ENCODE measurements at places on chromosomes 6 and 20.

DNA sequence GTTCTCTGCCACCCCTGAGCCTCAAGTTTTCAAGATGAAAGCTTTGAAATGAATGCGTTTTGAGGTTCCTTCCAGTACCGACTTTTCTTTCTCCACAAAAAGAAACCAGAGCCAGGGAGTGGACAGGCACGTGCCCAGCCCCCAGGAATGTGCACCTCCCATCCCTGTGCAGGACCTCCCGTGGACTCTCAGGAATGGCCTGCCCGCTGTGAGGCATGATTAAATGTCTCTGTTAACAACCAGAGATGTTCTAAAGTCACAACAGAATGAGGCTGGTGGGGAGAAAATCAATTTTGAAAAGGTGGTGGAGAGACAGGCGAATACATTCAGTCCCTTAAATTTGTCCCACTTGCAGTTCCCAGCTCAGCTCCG, 1.5 kb downstream of the TGM3 start:
- no peak for DNase-seq

DNA sequence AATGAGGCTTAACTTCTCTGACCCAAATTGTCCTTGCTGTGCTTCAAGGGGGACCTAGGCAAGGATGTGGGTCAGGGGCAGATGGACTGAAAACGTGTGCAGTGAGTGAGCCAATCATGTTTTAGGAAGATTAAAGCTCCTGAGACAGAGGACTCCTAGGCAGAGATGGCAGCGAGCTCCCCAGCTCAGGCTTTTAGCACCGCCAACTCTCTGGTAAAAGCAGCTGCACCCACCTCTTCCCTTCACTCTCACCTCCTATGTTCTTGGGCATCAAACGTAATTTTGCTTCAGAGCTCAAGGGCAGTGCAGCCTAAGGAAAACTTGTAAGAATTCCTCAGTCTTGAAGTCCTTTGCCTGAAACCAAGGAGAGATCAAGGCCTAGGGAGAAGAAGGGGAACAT, 10.3 kb downstream of the RPP21 start:
- no peak for DNase-seq

- no peak for DNase-seq
Observed at GRCh38 chr6:69735027-69735426, 61.8 kb downstream of the LMBRD1 start.

DNA sequence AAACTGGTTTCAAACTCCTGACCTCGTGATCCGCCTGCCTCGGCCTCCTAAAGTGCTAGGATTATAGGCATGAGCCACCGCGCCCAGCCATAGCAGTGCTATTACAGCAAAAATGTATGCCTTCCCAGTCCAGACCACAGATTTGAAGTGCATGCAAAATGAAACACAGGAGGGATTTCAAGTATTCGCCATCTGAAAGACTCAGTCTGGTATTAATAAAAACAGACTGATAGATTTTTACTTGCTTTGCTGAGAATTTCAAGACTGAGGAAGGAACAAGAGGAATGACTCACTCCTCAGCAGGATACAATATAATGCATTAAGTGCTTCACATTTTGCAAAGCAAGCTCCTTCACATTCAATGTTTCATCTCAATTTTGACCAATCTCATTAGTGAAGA, 134.9 kb downstream of the TMEM200A start:
- DNase-seq, result no peak

- DNase-seq, result no peak
Observed at GRCh38 chr6:105539911-105540310, 137.0 kb upstream of the PREP start.

- DNase-seq, result no peak
Observed at GRCh38 chr6:3260296-3260695, 1.5 kb downstream of the PSMG4 start.

DNA sequence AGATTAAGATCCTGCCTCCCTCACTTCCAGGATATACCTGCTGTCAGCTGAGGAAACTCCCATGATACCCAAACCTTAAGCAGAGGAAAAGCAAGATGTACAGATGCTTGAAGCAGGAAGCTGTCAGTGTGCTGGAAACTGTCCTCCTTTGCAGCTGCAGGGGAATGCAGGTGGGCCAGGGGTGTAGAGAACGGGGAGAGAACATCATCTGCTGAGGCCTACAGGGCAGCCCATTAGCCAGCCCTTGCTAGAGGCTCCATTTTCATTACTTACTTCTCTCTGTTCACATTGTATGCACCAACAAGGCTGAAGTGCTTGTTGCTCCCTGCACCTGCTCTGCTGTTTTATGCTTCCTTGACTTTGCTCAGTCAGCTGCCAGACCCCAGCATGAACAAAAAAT, 119.1 kb downstream of the PRND start:
- DNase-seq, result no peak

DNA sequence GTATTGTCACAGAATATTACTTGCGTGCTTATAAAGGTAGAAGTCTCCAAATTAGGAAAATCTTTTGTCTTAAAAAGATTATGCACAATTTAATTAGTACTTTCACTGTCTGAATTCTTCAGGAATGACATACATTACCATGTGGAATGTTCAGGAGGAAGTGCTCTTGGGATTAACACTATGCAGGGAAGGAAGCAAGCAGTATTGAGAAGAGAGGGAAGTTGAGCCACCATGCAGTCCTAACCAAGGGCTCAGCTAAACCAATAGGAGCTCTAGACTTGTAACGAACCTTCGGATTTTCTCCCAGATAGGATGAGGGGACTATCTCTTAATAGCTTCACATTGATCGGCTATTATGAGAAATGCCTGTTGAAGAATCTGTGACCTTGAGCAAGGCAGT, 918.4 kb upstream of the MANEA start:
- DNase-seq, result no peak

- DNase-seq, result no peak
Observed at GRCh38 chr20:34458631-34459030, 57.6 kb upstream of the DYNLRB1 start.

DNA sequence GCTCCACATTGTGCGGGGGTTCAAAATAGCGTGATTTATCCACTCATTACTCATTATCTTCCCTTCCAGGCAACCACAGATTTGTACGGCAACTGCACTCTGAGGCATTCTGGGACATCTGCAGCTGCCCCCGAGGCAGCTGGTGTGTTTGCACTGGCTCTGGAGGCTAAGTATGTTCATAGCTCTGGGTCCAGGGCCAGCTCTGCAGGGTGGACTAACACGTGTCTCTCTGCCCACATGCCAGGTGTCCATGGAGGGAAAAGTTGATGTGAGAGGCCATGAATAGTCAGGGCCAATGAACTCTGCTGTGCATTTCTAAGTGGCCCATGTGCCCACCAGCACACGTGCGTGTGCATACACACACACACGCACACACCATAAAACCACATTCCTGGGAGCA, 74.9 kb downstream of the BFSP1 start:
- DNase-seq, result no peak

- DNase-seq, result no peak
Observed at GRCh38 chr6:27133281-27134227, 113.9 kb upstream of the PRSS16 start.

GRCh38 chr6:45667300-45667699, 289.6 kb upstream of the SUPT3H start:
- DNase-seq, result no peak

- no peak for DNase-seq
Observed at GRCh38 chr20:49318091-49318429, 40.2 kb upstream of the ZNFX1 start.

GRCh38 chr6:30688569-30688968, 2.1 kb upstream of the PPP1R18 start:
- DNase-seq, result no peak

DNA sequence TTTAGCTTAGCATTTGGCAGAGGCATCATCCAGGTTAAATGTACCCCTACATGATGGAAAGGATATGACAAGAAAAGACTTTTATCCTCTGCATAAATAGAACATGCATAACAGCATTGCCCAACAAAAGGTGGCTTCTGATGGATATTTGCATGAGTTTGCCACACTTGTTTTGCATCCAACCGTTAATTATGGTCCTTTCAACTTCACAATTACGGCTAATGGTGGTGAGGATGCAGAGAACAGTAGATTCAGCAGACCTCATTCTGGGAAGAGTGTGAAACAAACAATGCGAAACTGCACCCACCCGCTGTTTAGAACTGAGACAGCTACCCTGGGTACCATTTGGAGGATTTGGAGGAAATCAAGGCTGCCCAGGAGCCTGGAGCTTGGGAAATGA, 690.9 kb upstream of the CHD6 start:
- no peak for DNase-seq

DNA sequence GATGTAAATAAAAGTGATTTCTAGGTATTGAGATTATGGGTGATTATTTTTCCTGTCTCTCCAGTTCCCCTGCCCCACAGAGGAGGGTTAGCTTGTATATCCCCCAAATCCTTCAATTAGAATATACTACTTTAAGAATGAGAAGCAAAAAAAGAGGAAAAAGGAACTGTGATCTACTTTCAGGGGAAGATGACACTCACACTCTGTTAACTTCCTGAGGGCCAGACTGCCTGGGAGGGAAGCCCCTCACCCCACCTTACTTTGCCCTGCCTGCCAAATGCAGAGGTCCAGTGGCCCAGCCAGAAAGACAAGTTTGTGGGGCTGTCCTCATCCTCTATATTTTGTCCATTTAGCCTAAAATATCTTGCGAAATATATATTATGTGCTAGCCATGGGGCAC, 9.2 kb upstream of the LY86 start:
- DNase-seq, result no peak

- DNase-seq, result no peak
Observed at GRCh38 chr20:57087705-57088104, 178.7 kb downstream of the BMP7 start.

DNA sequence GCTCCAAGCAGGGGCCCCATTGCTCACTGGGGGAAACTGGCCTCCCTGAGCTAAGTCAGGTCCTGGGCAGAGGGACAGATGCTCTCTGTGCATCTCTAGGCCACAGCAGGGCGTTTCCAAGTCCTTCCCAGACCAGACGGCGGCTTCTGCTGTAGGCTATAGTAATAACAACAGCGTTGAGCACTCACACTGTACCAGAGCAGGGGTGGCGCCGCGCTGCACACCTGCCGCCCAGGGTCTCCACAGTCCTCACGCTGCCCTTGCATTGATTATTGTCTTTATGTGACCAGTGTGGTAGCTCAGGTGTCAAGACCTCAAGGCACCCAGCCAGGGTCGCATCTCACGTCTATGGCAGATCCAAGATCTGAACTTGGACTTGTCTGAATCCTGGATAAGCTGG, 14.9 kb upstream of the CCN5 start:
- DNase-seq, result peak; percentile 23

DNA sequence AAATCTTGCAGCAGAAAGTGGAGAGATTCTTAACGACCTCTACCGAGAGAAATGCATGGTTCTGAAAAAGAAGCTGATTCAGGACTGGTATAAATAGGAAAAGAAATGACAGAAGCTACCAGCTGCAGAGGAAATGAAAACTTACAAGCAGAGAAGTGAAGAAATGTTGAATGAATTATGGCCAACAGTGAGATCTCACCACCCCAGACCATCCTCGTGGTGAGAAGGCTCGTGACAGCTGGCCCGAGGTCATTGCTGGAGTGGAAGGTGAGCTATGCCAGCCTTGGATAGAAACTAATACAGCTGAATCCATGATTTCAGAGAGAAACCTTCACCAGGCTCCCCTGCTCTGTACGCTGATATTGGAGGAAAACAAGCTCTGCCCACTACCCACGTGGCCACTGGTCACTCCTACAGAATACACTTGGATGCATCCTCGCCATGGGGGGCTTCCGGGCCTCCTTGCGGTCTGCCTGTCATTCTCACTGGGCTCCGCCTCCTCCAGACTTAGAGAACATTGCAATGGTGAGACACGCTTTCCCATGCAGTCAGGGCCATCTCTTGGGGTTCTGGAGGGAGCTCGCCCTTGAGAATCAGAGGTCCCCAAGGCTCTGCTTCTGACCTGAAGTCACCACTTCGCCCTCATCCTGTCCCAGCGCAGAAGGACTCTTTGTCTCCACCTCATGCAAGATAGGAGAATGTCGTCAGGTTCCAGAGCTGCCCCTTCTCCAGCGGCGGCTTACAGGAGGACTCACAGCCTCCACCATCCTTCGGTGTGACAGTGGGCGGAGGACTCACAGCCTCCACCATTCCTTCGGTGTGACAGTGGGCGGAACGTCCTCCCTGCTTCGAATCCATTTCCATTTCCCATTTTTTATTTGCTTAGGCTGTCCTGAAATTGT, 10.6 kb upstream of the TUBB2B start:
- no peak for DNase-seq

- DNase-seq, result peak; percentile 17
Observed at GRCh38 chr6:157221049-157221816, 102.1 kb downstream of the TMEM242 start.

GRCh38 chr6:55009131-55009530, 162.6 kb downstream of the FAM83B start:
- DNase-seq, result no peak

DNA sequence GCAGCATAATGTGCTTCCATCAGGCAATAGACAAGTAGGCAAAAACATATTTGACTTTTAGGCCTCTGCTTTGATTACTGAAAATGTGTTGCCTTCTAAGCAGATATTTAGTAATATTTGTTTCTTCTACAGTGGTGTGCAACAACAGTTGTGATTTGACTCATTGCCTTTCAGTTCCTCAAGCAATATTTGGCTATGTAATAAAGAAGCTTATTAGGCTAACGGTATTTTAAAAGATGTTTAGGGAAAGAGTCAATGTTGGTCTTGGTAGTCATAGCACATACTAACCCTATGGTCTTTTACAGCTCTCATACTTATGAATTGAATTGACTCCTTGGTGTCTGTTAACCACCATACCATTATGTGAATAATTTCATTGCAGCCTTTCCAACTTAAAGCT, 124.1 kb downstream of the GRIK2 start:
- DNase-seq, result no peak

- no peak for DNase-seq
Observed at GRCh38 chr6:121651420-121651819, 216.0 kb downstream of the GJA1 start.

DNA sequence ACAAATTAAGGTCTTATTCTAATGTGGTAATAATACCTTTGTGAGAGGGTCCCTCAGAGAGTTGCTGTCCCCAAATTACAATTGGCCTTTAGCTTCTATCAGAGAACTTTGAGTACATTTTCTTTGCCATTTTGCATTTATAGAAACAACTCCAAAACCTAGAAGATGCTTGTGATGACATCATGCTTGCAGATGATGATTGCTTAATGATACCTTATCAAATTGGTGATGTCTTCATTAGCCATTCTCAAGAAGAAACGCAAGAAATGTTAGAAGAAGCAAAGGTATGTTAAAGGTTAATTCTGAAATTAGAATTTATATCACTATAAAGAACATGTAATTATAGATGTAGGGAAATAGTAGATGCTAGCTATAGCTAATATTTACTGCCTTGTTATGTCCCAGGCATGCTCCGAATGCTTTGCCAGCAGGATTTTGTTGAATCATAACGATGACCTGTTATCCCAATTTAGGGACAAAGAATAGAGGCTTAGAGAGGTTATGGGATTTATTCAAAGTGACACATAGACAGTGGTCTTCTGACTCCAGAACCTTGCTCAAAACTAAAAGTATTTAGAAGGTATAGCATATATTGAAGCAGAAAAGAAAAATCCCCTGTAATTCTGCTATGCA, 7.4 kb downstream of the PFDN4 start:
- no peak for DNase-seq

DNA sequence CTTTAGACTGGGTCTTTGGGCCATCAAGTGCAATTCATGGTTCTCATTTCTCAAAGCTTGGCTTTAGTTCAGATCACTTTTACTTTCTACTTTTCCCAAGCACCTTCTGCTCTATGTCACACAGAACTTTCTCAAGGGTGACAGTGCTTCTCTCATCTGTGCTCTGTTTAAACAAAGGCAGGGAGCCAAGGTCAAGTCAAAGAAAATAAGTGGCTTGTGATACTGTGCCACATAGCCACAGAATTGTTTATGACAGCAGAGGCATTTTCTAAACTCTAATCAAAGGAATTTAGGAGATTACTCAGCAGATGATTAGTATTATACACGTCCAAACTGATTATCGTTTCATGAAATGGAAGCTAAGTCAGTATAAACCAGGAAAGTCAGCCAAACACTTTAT, 348.0 kb downstream of the HDGFL1 start:
- no peak for DNase-seq

Data from NCI-H1092 (cell line).